ENCODE measurements at places on chromosomes 4 and X.

DNA sequence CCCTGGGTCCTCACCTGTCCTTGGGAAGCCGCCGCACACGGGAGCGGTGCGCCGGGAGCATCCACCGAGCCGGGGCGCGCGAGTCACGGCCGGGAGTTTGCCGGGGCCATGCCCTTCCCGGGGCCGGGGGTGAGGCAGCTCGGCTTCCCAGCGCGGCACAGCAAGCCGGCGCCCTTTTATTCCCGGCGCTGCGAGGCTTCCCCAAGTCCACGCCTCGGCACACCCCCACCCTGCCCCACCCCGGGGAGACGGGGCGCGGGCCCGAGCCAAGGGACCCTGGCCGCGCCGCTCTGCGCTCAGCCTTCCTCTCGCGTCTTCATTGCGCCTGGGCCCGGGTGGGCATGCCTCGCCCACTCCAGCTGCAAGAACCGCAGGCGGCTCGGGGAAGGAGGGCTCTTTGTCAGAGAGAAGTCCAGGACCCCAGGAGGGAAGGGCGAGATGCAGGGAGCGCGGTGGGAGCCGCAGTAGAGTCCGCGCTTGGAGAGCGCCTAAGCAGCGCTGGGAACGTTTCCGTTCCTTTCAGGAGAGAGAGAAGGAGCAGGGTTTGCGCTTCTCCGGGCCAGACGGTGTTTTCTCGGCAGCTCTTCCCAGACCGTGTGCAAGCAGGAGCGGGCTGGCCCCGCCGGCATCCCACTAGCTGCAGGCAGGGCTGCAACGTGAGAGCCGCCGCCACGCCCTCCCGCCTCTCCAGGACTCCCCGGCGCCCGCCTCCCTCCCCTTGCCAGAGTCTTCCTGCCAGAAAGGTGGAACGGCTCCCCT, at the start of gene MXRA5:
Gene MXRA5, minus strand, starts transcription at position 152 of the 759 bp plus-strand sequence. CDS start 2,819 bp downstream, outside the sequence.
- DNase-seq = no peak

DNA sequence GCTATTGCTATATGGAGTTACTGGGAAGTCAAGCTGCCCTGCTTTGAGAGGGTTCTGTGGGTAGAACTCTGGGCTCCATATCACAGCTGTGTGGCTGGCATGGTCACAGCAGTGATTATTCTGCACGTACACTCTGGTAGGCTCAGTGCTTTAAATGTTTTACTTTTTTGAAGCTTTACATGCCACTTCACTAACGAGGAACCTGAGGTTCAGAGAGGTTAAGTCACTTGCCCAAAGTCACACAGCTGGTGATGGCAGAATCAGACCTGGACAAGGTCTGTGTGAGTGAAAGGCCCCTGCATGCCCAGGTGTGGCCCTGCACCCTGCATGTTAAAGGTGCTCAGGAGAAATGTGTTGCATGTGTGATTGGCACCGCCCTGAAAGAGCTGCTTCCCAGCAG, 24.5 kb downstream of the EVC start:
- DNase-seq = no peak

- DNase-seq = no peak
These were observed 7.0 kb upstream of the NAF1 start for GRCh38 chr4:163173713-163174112.

- DNase-seq = no peak
These were observed 895 bp downstream of the ADGRL3 start for GRCh38 chr4:61200916-61201526.

GRCh38 chr4:166887457-166887856, 346.8 kb downstream of the SPOCK3 start:
- no peak for DNase-seq

GRCh38 chr4:8081171-8081570, 77.4 kb downstream of the ABLIM2 start:
- DNase-seq = no peak

DNA sequence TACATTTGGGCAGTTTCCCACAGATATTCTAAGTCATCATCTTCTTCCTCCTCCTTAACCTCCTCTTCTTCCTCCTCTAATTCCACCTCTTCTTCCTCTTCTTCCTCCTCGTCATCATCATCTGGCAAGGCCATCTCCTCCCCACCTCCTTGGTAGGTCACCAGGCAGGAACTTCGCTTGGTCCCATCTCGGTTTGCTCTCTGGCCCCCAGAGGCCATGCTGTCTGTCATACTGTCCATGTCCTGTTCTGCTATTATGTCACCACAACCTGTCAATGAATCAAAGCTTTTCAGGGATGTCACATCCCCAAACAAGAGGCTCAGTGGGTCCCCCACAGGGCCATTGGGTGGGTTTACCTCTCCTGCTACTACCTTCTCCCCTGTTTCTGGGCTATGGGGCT, 13.5 kb downstream of the AMER1 start:
- DNase-seq = no peak

- no peak for DNase-seq
These were observed 118.6 kb upstream of the PLAC1 start for GRCh38 chrX:134776850-134777370.

DNA sequence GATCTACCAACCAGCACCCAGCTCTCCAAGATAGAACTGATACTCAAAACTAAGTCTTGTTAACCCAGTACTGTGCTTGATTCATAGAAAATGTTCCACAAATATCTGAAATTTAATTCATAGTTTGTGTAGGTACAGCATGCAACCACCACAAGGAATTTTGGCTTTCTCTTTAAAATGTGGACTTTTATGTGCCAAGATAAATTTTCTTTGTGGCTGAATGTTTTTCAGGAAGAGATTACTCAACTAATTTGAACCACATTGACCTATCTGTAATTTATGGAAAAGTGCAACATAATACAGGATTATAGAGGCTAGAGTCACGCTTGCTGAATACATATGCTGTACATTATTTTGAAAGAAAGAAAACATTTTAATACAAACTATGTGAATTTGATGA, 730.8 kb downstream of the IL1RAPL1 start:
- no peak for DNase-seq

GRCh38 chrX:34559325-34559724, 97.8 kb downstream of the TMEM47 start:
- no peak for DNase-seq

GRCh38 chrX:362937-363620, 23.6 kb downstream of the PPP2R3B start:
- DNase-seq = no peak

- no peak for DNase-seq
These were observed 38.8 kb upstream of the IGFBP7 start for GRCh38 chr4:57148831-57149505.

All from stimulated activated CD4-positive, alpha-beta T cell treated with anti-CD3 and anti-CD28 coated beads, Interleukin-4, amount 100 ng/mL, for 4 hours (primary cell).